ENCODE measurements at places on chromosomes 5 and 9. TPM values are rescaled to one million over a fixed set of nuclear protein-coding genes. Genes with fewer than 3 reads are reported as not detected.

Gene FRMPD1
- total RNA-seq: not detected

Gene LHX6
- total RNA-seq: 13.0 TPM

Gene RAB24
- total RNA-seq: 24.1 TPM

Gene PHF24
- total RNA-seq: 0.67 TPM

Gene EMB
- 8.4 TPM for total RNA-seq

- ATAC-seq: no peak
Observed at GRCh38 chr5:141853895-141854626, 24.1 kb downstream of the PCDH1 start.

Gene GDF9
- 0.31 TPM for total RNA-seq

- no peak for ATAC-seq
Observed at GRCh38 chr9:113668061-113668460, 204.5 kb downstream of the RGS3 start.

DNA sequence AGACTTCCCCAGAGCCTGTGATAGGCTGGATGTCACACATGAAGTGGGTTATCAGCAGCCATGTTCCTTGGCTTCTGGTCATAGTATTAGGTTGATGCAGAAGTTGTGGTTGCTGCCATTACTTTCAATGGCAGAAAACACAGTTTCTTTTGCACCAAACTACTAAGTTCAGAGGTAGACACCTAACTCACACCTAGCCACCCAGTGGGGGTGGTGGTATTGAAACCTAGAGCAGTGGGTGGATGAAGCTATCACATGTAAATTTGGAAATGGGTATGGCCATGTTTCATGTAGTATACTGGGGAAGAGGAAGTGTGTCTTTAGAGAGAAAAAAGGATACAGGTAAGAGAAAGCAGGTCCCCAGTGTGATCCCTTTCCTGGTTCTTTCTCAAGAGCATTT is 347.9 kb upstream of the SEMA6A start:
- ATAC-seq: no peak

GRCh38 chr5:72171667-72172066 is 64.4 kb downstream of the MAP1B start:
- ATAC-seq: no peak

DNA sequence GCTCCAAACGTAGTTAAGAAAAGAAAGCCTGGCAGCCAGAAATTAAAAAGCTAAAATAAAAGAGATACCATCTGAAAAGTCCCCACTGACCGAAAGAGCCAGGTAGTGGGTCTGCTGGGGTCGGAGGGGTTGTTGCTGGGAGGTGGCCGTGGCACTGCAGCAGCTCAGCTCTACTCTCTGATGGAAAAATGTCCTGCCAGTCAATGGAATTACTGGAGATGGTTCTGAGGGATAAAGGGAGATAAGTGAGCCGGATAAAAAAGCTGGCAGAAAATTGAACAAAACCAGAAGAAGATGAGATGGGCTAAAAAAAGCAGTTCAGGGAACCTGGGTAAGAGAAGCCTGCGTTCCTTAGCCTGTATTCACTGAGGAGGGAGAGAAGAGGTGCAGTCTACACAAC is 202.8 kb downstream of the SREK1 start:
- no peak for ATAC-seq

Gene SAPCD2
- total RNA-seq: 0.16 TPM

GRCh38 chr5:171999877-172000276 is 6.6 kb downstream of the FBXW11 start:
- ATAC-seq: no peak

GRCh38 chr5:170597109-170597751 is 93.4 kb downstream of the KCNIP1 start:
- ATAC-seq: peak; percentile 18

- no peak for ATAC-seq
Observed at GRCh38 chr5:61563401-61563800, 231.3 kb downstream of the ZSWIM6 start.

DNA sequence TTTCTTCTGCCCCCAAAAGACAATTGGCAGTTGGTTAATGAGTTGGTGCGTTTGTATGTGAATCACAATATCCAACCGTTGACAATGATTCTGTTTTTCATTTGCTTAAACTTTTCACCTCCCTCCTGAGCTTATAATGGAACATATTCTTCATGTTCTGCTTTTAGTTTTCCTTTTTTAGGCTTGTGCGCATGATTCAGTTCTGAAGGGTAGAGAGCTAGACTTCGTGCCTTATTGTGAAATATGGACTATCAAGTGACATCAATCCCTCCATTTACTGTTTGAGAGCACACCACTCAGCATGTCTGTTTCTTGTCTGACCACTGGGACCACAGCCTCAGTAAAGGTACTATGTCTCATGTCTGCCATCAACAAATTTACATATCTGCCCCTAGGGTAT is 30.5 kb upstream of the LPAR1 start:
- ATAC-seq: peak; percentile 72

Gene LRRC70
- total RNA-seq: 5.4 TPM

- ATAC-seq: no peak
Observed at GRCh38 chr9:87180361-87180760, 233.1 kb upstream of the GAS1 start.

- ATAC-seq: no peak
Observed at GRCh38 chr5:174811438-174811837, 87.1 kb downstream of the MSX2 start.

Gene FBP1
- 2.3 TPM for total RNA-seq

Gene OR1J2
- not detected for total RNA-seq

GRCh38 chr9:134501761-134502265 is 139.8 kb upstream of the COL5A1 start:
- ATAC-seq: no peak

Gene ORM1
- total RNA-seq: not detected

DNA sequence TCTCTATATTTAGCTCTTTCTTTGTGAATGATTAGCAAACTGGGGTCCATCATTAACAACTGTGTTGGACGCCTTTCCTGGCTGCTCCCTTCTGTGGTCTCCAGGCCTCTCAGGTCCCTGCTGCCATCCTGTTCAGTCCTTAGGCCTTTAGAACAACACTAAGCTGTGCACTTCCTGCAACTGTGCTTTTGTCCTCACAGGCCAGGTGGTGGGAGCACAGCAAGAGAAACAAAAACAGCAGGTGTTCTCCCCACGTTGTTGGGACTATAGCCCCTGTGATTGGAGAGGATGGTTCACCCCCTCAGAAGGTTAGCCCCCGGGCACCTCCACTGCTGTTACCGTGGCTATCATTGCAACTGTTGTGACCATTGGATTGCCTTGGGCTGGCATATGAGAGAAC is 41.7 kb upstream of the CLINT1 start:
- ATAC-seq: no peak

DNA sequence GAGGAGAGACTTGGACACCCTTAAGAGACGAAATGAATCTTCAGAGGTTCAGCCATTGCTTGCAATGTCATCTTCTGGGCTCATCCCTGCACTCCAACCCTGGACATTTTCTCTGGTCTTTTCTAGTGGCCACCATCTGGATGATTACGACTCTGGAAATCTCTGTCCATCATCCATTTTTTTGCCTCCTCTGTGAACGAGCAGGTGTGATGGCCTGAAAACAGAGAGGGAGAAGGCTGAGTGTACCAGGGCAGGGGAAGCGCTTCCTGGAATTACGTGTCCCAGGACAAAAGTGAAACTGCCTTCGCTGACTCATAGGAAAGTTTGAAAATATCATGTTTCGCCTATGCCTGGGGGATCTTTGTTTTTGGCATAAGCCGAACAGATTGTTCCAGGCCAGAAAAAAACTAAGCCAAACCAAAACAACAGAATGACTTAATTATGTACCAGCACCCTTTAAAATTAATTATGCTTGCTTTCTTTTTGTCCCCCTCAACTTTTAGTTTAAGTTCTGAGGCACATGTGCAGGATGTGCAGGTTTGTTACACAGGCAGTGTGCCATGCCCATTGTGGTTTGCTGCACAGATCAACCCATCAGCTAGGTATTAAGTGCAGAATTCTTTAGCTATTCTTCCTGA is 31.9 kb downstream of the ANKRD33B start:
- peak; percentile 81 for ATAC-seq

DNA sequence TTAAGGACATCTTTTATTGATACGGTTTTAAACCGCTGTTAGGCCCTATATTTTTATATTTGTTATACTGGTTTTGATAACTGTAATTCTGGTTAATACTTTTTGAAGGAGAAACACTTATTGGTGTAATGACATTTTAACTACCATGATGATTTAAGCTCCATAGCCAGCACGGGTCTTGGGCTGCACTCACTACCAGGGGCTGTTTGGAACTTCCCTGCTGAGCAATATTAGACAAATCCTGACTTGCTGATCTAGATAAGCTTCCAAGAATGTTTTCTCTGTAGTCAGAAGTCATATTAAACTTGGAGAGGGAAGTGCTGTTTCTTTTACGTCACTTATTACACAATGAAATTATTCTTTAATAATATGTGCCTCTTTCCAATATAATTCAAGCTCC is 540.0 kb upstream of the GRAMD2B start:
- ATAC-seq: no peak

Gene ARHGEF37
- total RNA-seq: 17.9 TPM

DNA sequence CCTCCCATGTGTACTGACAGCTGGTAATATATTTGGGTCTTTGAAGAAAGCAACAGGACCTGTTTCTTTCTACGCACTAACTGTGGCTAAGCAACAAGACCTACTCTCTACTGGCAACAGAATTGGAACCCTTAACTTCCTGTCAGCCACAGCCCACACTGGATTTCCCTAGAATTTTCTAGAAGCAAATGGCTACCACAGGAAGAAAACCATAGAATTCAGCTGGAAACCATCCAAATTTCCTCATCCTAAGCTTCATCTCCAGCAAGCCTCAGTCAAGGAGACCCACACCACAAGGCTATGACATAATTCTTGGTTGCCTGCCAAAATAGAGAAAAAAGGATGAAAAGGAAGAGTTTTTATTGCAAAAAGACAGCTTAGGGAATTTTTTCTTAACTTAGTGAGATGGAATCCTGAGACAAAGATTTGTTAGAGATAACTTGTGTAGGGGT is 171.8 kb upstream of the TNC start:
- no peak for ATAC-seq

Gene TUSC1
- total RNA-seq: 27.7 TPM

DNA sequence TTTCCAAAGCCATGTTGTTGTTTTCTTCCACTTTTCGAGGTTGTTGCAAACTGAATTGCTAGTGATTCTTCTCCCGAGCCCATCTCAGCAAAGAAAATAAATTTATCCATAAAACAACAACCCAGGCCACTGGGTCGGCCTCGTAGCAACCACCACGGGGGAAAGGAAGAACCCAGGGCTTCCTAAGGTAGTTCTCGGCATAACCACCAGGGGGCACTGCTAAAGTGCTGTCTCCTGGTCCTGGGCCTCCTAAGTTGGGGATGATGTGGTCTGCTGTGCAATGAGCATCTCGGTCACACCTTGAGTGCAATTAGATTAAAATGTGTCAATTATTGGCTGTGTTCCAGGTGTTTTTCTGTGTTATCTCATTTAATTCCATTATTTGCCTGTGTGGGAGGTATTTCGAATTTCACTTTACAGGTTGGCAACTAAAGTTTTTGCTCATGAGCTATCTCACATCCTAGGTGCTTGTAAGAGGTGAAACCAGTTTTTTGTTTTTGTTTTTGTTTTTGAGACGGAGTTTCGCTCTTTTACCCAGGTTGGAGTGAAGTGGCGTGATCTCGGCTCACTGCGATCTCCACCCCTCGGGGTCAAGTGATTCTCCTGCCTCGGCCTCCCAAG is 102.8 kb upstream of the DAP start:
- ATAC-seq: no peak

- no peak for ATAC-seq
Observed at GRCh38 chr5:90284375-90284774, 125.2 kb downstream of the CETN3 start.

- ATAC-seq: no peak
Observed at GRCh38 chr5:56330806-56331205, 97.7 kb upstream of the ANKRD55 start.

Gene LRRC19
- not detected for total RNA-seq

- ATAC-seq: no peak
Observed at GRCh38 chr5:158676642-158677469, 422.9 kb downstream of the EBF1 start.

- ATAC-seq: no peak
Observed at GRCh38 chr5:133232435-133232834, 180.6 kb downstream of the HSPA4 start.

DNA sequence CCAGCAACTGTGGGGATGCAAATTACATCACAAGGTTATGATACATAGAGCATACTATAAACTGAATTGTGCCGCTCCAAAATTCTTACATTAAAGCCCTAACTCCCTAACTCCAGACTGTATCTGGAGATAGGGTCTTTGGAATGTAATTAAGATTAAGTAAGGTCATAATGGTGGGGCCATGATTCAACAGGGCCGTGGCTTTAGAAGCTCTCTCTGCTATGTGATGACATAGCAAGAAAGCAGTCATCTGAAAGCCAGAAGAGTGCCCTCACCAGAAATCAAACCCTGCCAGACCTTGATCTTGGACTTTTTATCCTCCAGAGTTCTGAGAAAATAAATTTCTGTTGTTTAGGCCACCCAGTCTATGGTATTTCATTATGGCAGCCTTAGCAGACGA is 123.9 kb downstream of the FBXL17 start:
- ATAC-seq: no peak

Gene CTNND2
- 2.0 TPM for total RNA-seq

- ATAC-seq: no peak
Observed at GRCh38 chr5:91591076-91591475, 208.0 kb upstream of the ARRDC3 start.

DNA sequence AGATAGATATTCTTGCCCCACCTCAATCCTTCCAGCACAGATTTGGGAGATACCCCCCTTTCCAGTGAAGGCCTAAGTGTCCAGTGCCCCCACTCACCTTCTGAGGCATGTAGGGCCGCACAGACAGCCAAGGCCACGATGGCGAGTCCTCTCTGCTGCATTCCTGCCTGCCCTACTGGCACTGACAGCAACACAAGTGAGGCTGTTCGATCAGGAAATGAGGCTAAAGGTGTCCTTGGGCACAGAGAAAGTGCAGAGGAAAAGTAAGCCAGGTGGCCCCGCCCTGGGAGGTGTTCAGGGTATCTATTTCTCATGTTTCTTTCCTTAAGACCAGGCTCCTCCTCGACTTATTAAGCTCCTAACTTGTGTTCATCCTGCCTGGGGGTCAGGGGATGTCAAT is at the start of gene CCL28:
Gene CCL28, minus strand, starts transcription at position 236 of the 400 bp plus-strand sequence. Its CDS starts 75 bp downstream, at position 161.
- ATAC-seq: no peak

Gene FOXD4L4
- total RNA-seq: not detected

GRCh38 chr5:143734456-143734780 is 77.5 kb upstream of the HMHB1 start:
- ATAC-seq: no peak

- ATAC-seq: no peak
Observed at GRCh38 chr5:20536813-20537212, 548.8 kb upstream of the CDH18 start.

DNA sequence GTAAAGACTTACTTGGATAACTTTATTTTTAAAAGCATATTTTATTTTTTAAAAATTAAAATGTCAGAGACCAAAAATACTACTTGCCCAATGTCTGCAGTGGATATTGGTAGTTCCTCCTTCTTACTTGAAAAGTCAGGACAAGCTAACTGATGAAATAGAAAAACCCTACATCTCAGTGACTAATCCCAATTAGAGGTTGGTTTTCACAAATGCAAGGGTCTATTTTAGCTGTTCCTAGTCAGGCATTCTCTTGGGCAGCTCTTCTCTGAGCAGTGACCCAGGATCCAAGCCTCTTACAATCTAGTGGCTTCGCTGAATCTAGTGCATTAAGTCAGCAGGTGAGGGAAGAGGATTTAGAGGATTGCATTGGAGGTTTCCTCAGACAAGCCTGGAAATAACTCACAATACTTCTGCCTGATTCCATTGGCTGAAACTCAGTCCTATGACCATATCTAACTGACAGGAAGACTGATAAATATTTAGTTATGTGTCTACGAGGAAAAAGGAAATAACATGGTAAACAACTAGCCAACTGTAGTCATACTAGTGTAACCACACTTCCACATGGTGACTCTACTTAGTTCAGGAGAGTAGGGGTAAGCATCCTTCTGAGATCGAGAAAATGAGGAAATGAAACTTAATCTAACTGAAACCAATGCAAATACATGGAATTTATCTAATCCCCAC is 34.2 kb upstream of the MIER3 start:
- no peak for ATAC-seq
